ENCODE measurements at places on chromosomes 11 and 22. TPM values are rescaled to one million over a fixed set of nuclear protein-coding genes. Genes with fewer than 3 reads are reported as not detected.

PHLDA2 gene
- total RNA-seq: 0.65 TPM

GRM5 gene
- not detected for total RNA-seq

DNA sequence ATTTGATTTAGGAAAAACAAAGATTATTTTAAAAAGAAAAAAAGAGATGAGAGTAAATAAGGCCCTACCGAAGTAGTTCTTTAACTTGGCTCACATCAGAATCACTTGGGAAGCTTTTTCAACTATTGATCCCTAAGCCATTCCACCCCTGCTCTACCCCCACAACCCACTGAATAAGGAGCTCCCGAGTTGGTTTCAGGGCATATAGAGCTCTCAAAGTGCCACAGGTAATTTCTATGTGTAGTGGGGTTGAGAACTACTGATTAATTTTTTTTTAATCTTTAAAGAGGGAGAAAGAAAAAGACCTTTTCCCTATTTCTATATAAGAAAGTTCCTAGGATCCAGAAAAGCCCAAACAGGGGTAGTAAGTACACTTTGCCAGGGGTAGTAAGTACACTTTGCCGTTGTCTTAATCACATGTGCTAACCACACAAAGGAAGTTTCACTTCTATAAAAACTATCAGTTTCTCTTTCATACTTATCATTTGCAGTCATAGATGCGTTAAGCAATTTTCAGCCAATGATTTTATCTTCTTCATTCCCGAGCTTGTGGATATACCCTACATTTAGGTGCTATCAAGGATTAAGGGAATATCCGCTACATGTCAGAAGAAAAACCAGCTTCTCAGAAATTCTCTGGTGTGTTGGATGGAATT lies 108.4 kb upstream of the ZC3H12C start:
- DNase-seq: no peak

CDCA5 gene
- total RNA-seq: 85.5 TPM

CELSR1 gene
- 0.33 TPM for total RNA-seq

DNA sequence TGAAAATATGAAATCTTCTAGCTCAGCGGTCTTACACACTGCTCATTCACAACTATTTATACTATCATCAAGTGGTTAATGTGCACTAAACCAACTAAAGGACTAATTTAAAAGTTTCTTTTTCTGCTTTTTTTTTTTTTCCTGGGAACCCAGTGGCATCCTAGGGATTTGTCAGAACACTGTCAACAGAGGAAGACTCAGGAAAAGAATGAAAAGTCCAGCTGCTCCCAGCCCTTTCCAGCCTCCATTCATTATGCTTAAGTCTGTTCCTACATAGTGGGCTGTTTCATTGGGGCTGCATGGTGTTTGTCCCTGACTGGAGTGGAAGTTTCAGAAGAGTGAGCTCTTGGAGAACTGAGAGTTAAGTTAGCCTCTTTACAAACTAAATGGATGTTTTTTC lies 391.1 kb downstream of the AASDHPPT start:
- no peak for DNase-seq

GRCh38 chr11:115636753-115637527 lies 132.7 kb upstream of the CADM1 start:
- no peak for DNase-seq
